ENCODE measurements at places on chromosomes 5 and 9.

- no peak for DNase-seq
Measured at GRCh38 chr5:137728048-137728447, 7.8 kb downstream of the KLHL3 start.

- DNase-seq: no peak
Measured at GRCh38 chr5:174358276-174358675, 312.8 kb downstream of the NSG2 start.

- DNase-seq: no peak
Measured at GRCh38 chr9:4084435-4084818, 215.4 kb downstream of the GLIS3 start.

DNA sequence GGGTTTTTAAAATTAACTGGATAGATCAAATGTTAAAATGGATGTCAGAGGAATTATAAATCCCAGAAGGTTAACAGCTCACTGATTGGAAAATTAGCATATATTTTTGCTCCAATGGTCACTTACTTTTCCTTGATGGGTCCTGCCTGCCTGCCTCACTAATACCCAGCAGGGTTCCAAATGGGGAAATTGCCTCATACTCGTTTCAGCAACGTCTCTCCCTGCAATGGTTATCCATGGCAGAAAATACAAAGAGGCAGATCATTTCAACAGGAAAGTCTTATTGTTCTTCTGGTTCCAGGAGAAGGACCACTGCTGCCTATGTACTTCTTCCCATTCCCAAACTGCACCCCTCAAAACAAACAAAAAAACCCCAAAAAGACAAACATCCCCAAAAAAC lies 71.3 kb downstream of the ERP44 start:
- no peak for DNase-seq

- no peak for DNase-seq
Measured at GRCh38 chr5:116626272-116626723, 51.7 kb upstream of the SEMA6A start.

- DNase-seq: peak; percentile 72
Measured at GRCh38 chr5:103224118-103224893, 34.3 kb upstream of the MACIR start.

GRCh38 chr5:110956913-110957813 lies 114.3 kb upstream of the TSLP start:
- no peak for DNase-seq

DNA sequence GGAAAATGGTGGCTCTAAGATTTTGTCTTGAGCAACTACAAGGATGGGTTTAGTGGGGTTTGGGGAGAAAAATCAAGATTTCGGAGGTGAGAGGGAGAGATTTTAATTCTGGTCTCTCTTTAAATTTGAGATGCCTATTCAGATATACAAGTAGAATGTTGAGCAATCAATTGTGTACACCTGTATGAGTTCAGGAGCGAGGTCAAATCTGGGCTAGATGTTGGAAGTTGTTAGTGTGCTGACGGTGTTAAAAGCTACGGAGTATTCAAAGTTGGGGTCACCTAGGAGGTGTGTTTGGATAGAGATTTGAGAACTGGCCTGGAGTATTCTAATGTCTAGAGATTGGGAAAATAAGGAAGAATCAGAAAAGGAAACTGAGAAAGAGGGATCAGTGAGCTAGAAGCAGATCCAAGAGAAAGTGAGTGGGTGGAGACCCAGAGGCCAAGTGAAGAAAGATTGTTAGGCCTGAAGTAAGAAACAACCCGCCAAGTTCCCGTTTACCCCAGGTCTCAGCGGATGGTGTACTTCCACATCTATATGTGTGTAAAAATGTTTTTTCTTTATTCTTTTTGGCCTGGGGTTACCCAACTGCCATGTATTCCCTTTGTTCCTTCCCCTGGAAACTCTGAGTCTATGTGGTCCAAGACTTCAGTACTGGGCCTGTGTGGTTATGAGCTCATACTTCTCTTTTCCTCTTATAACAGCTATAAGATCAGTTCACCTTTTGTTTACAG lies 11.9 kb upstream of the ARHGAP26 start:
- DNase-seq: no peak

DNA sequence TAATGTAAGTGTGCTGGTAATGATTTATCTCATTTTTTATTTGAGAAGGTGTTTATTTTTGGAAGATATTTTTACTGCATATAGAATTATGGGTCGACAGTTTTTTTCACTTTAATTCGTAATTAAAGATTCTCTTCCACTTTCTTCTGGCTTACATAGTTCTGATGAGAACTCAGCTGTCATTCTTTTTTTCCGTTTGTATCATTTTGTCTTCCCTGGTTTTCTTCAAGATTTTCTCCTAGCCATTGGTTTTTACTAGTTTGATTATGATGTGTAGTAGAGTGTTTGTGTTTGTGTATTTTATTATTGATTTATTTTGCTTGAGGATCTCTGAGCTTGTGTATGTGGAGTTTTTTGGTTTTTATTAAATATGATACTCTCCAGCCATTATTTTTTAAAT lies 21.7 kb downstream of the SLF1 start:
- no peak for DNase-seq

DNA sequence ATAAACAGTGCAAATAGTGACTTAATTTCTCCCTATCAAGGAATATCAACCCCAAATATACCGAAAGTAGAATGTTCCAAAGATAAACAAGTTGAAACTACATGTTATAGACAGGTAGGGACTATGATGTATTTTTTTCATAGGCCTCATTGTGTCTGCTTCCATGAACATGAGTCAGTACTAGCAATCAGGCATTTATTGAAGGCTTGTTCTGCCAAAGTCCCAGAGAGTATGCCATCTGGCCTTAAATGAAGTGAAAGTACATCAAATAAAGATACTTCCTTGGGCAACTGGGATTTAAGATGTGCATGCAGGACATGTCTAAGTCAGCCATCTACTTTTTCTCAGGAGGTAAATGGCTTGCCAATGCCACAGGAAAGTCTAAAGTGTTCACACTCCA lies 6.5 kb downstream of the GHR start:
- DNase-seq: no peak

DNA sequence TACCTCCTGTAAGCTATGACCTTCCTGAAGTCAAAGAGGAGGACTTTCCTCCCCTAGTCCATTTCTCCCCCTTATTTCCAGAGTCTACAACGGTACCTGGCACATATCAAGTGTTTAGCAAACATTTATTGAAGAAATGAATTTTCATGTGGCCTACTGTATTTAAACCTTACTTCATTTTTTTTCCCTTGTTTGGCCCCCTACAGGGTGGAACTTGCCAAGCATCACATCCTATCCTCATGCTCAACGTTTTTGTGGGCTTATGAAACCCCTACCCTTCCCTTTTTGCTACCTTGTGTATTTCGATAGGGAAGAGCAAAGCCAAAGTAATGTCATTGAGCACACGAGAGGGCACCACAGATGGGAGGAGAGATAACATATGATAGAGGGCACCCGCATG lies 1857.8 kb upstream of the WWC1 start:
- no peak for DNase-seq

GRCh38 chr9:111955048-111955447 lies 58.4 kb downstream of the UGCG start:
- DNase-seq: no peak

- DNase-seq: no peak
Measured at GRCh38 chr5:146528236-146528635, 12.2 kb upstream of the GPR151 start.

DNA sequence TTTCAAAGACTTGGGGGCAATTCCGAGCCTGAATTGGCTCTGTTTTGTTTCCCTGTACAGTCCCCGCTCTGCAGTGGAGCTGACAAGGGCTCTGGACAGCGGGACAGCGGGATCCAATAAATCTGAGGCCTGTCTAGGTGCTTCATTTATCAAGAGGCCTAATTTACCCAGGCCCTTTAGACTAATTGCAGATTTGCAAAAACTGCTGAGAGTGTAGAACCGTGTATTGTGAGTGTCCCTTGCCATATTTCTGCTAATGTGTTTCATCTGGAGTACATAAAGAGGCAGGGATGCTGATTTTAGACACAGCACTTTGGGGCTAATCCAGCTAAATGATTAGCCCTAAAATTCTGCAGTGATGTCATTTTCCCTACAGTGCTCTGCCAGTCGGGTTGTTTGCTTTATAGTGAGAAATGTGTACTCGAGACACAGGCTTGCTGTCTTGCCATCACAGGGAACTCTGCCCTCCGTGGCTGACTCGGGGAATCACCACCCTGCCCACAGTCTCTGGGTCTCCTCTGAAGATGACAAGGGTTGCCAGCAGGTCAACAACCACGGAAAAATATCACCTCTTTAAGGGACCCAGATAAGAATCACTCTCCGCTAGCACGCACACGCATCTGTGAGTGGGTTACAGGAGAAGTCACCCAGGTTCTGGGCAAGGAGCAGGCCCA lies 592.0 kb downstream of the BNC2 start:
- DNase-seq: no peak

DNA sequence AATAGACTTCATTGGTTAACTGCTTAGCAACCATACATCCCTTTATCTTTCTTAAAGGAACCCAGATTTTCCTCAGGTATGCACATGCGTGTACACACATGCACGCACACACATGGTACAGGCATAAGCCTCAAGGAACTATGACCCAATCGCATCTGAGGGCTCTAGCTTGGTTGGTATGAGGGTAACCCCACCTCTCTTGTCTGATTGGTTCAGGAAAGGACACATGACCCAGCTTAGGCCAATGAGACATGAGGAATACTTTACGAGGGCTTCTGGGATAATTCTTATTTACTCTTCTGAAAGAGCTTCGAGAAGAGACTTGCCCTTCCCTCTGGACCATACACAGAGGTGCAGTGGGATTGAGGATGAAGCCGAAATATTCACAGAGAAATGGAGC lies 141.9 kb downstream of the FRMD3 start:
- no peak for DNase-seq

- no peak for DNase-seq
Measured at GRCh38 chr5:491119-491855, 33.0 kb downstream of the SLC9A3 start.

- DNase-seq: no peak
Measured at GRCh38 chr9:107226421-107226820, 56.7 kb upstream of the RAD23B start.

- no peak for DNase-seq
Measured at GRCh38 chr5:57665146-57665936, 182.7 kb upstream of the ACTBL2 start.

- no peak for DNase-seq
Measured at GRCh38 chr5:126100767-126101166, 322.4 kb upstream of the GRAMD2B start.

DNA sequence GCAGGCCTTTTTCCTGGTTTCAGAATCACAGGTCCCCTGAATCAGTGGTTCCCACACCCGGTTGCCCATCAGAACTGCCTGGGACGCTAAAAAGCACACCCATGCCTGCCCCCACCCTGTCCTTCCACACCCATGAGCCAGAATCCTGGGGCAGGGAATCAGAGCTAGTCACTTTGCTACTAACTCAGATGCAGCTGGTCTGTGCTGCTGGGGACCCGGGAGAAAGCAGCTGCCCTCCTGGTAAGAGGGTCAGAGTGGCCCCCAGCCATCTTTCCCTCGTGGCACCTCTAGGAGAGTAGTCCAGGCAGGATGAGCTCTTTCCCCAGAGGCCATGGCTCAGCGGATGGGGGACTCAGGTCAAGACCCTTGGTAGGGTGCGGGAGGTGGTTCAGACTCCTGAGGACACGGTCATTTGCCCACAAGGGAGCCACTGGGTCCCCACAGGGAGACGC lies 11.3 kb upstream of the NUP214 start:
- no peak for DNase-seq

GRCh38 chr9:82797534-82797933 lies 265.4 kb downstream of the RASEF start:
- DNase-seq: no peak

DNA sequence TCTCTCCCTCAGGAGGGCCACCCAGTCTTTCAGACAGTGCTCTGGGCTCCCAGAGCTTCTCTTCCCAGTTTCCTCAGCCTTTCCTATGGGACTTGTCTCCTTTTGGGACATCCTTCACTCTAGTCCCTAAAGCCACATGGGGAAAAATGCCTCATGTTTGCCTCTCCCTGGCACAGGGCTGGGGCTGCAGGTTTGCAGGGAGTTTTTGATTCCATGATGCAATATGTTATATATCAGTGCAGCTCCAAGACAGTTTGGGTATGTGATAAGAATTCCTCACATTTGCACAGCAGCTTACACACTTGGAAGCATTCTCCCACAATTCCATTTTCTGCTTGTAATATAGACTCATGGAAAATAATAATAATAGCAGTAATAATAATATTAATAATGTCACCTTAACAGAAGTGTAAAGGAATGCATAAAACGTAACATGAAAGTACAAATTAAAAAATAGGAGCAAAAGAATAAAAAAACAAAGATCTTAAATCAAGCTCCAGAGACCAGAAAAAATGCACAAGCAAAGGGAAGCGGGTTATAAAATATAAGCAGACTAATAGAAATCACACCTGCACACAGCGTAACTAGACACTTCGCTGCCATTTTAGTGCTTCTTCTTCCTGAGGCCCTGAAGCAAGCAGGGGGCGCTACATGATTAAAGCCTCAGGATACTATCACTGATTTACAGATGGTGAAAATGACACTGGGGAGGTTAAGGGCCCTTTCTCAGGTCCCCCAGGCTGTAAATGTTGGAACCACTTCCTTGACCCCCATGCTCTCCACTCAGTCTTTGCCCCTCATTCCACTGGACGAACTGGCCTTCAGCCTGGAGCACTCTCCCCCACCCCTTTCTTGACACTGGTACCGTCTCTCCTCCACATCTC lies 70.0 kb upstream of the IL17B start:
- DNase-seq: no peak

GRCh38 chr9:77677957-77678535 lies 29.9 kb upstream of the GNA14 start:
- no peak for DNase-seq

DNA sequence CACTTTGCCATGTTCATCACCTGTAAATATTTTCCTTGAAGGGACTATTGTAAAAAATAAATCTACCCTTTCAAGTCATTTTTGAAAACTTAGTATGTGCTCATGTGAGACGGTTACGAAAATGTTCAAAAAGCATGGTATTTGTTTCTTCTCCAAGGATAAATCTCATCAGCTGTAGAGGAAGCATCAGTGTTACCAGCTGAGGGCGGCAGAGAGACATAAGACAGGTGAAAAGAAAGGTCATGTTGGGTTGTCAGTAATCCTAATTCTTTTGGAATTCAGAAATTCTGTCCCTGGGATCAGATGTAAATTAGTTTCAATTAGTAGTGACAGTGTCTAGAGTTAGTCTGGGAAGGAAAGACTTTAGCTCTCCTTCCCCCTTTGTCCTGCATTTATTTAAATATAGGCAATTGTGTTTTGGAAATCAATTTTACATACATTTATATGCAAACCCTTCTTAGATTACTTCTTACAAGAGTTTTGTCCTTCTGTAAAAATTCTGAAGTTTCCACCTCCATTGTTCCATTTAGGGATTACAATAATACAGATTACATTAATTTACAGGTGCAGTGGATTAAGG lies 791.9 kb upstream of the CDH6 start:
- DNase-seq: peak; percentile 28

DNA sequence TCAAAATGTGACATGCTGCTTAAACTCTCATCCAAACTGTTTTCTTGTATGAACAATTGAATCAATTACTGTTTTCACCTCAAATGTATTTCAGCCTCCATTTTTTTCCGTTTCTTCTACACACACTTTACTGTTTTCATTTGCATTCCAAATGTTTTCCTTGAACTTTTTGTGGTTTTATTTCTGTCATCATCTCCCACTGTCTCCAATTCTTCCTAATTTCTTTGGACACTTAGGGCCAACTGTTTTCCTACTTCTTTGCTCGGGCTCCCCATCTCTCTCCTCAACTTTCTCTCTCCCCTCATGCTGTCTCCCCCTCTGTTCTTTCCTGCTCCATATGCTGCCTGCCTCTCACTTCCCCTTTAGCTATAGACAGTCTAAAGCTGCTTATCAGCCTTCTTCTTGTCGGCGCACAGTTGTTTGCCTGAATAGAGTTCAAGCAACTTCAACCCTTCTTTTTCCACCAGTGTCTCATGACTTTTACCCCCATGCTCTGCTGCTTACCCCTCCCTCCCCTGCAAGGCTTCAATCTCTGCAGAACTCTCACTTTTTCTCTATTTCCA lies 443.4 kb downstream of the DTWD2 start:
- DNase-seq: no peak
